ENCODE measurements at places on chromosomes 1 and 21.
A peak's percentile ranks its signal among the peaks of the same experiment; 100 is the strongest.

DNA sequence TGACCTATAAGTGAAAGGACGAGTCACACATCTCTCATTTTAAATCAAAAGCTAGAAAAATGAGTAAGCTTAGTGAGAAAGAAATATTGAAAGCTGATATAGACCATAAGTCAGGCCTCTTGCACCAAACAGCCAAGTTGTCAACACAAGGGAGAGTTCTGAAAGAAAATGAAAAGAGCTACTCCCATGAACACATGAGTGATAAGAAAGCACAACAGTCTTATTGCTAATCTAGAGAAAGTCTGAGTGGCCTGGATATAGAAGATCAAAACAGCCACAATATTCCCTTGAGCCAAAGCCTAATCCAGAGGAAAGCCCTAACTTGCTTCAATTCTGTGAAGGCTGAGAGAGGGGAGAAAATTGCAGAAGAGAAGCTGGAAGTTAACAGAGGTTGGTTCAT is 175.0 kb downstream of the SMYD3 start:
- DNase-seq = no peak

DNA sequence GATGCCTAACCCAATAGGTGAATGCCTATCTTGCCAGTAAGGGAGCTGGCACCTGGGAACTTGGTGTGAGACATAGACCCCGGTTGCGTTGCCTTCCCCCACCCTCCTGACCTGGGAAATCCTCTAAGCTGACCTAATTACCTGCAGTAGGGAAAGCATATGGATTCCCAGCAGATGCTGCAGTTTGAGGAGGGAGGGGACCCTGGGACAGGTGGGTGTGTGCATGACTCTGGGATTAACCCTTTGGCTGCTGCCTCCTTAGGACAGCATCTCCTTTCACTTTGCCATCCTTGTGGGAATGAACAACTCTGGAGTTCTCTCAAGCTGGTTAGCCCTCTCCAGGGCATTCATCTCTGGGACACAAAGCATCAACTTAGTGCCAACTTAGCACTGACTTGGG is 16.4 kb upstream of the NFASC start:
- no peak for DNase-seq

DNA sequence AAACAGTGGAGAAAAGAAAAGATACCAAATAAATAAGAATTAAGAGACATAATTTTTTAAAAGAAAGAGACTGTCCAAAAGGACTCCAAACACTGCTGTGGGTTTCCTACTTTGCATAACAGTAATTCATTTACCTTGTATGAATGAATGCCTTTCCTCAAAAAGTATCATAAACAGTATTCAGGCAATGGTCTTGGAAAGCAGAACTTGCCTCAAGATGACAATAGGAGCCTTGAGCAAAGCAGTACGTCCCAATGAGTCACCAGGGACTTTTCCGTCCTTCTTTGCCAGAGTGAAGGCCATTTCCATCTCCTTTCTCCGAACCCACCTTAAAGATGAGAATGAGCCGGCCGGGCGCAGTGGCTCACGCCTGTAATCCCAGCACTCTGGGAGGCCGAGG is 186.4 kb downstream of the ZBTB18 start:
- DNase-seq = no peak

- no peak for DNase-seq
Observed at GRCh38 chr1:237556911-237557310, 333.8 kb downstream of the ZP4 start.

DNA sequence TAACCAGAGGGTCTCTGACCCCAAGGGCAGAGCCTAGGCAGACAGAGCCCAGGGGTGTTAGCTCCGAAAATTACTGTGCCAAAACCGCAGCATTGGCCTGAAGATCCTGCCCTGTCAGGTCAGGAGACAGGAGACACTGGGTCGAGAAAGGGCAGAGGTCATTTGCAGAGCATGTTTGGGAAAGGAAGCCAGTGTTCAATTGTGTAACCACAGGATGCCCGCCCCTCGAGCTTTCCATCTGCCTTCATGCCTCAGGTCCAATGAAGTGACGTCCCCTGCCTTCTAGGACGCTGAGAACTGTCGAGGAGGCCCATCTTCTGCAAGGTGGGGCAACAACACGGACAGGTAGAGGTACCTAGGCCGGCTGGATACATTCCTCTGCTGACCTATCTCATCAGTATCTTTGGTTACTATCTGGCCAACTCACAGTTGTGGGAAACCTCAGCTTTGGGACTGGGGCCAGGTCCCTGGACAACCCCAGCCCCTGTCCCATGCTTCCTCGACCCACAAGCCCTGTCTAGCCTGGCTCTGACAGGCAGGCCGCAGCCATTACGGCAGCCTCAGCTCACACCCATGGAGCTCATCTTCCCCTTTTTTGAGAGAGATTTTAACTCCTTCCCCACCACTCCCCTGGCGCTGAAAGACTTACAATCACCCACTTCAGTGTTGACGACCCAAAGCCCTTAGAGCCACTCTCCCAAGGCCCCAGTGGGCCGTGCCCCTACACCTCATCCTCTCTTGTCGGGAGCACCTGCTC is 1.3 kb downstream of the ARL8A start:
- DNase-seq = no peak

DNA sequence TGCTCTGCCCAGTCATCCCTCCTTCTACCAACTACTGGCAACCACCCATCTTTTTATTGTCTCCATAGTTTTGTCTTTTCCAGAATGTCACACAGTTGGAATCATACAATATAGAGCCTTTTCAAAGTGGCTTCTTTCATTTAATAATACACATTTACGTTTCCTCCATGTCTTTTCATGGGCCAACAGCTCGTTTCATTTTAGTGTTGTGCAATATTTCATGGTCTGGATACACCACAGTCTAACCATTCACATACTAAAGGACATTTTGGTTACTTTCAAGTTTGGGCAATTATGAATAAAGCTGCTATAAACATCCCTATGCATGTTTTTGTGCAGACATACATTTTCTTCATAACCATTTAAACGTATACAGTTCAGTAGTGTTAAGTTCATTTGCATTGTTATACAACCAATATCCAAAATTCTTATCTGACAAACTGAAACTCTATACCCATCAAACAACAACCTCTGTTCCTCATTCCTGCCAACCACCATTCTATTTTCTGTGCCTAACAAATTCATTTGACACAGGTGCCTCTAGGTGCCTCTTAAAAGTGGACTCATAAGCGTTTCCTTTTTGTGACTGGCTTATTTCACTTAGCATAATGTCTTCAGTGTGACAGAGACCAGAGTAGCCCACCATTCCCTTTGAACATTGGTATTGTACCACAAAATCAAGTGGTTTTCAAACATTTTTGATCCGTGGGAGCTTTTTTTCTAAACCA is 138.1 kb downstream of the NR5A2 start:
- no peak for DNase-seq

GRCh38 chr21:39232861-39233291 is 49.6 kb upstream of the PSMG1 start:
- no peak for DNase-seq

DNA sequence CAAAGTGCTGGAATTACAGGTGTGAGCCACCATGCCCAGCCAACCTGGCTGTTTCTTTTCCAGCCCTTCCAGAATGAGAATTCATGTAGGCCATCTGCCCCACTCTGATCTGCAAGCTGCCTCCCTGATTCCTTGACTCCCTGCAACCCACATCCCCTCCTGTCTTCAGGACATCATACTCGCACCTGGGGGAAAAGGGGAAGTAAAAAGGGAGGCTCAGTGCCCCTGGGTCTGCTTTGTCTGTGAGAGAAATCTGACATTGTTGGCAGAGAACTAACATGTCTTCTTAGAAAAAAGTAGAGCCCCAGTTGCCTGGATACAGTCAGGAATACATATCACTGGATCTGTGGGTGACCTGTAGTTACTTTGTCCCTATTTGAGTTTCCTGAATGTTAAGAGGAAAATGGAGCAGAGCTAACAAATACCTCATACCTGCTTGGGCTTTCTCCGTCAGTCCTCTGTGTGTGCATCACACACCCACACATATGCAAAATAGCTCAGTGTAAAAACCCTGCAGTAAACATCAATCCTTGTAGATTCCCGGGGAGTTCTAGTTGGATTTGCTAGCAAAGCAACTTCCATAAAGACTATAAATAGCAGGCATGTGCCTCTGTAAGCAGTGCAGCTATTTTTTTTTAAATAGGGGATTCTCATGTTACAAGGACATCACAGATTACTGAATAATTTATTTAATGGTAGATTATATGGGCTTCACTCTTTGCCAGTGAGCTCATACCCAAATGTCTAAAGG is 62.9 kb downstream of the TEX35 start:
- DNase-seq = no peak

GRCh38 chr1:224831501-224831900 is 98.0 kb upstream of the DNAH14 start:
- no peak for DNase-seq

DNA sequence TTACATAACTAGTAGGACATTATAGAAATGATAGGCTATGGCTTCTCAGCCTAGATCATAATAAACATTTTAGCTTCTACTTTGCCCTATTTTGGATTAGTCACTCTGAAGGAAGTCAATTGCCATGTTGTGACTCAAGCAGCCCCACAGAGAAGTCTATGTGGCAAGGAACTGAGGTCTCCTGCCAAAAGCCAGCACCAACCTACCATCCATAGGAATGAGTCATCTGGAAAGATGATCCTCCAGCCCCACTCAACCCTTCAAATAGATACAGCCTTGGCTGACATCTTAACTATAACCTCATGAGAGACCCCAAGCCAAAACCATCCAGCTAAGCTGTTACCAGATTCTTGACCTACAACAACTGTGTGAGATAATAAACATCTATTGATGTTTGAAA is 76.3 kb upstream of the BEND5 start:
- no peak for DNase-seq

- no peak for DNase-seq
Observed at GRCh38 chr1:174344162-174344561, 103.6 kb upstream of the GPR52 start.

GRCh38 chr1:156766298-156767100 is 836 bp upstream of the PRCC start:
- no peak for DNase-seq

- DNase-seq = no peak
Observed at GRCh38 chr1:23403038-23403336, 21.6 kb downstream of the TCEA3 start.

- DNase-seq = no peak
Observed at GRCh38 chr1:167086768-167087167, 3.4 kb downstream of the GPA33 start.

- no peak for DNase-seq
Observed at GRCh38 chr1:78333502-78333901, 157.3 kb upstream of the PTGFR start.

DNA sequence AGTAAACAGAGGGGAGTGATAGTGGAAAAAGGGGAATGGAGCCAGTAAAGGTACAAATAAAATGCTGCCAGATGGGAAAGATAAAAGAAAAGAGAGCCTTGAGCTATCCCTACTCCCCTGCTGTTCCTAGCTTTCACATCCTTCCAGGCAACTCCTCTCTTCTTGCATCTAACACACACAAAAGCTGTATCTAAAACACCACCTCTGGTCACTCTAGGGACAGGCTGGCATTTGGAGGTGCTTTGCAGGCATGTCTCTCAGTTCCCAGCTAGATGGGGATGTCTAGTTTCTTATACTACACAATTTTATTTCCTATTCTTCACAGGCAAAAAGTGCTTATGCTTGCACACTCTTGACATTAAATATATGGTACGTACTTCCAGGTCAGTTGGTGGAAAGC is 185.1 kb upstream of the ST6GALNAC5 start:
- no peak for DNase-seq

GRCh38 chr1:22639286-22639685 is 2.9 kb downstream of the C1QA start:
- DNase-seq = no peak

GRCh38 chr1:179825206-179825605 is 52.4 kb downstream of the TOR1AIP2 start:
- no peak for DNase-seq

GRCh38 chr1:182080955-182081582 is 19.6 kb upstream of the ZNF648 start:
- DNase-seq = no peak

DNA sequence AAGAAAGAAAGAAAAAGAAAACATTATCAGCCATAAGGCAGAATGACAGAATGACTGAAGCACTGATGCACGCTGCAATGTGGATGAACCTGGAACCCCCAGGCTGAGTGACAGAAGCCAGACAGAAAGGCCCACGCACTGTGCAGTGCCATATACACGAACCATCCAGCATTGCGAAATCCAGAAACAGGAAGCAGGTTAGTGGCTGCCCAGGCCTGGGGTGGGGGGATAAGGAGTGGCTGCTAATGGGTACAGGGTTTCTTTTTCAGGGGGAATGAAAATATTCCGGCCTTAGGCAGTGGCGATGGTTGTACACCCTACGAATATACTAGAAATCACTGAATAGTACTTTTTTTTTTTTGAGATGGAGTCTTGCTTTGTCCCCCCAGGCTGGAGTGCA is 57.0 kb downstream of the CHD5 start:
- no peak for DNase-seq

- DNase-seq = peak; percentile 56
Observed at GRCh38 chr1:119008483-119009311, 20.6 kb upstream of the TBX15 start.

DNA sequence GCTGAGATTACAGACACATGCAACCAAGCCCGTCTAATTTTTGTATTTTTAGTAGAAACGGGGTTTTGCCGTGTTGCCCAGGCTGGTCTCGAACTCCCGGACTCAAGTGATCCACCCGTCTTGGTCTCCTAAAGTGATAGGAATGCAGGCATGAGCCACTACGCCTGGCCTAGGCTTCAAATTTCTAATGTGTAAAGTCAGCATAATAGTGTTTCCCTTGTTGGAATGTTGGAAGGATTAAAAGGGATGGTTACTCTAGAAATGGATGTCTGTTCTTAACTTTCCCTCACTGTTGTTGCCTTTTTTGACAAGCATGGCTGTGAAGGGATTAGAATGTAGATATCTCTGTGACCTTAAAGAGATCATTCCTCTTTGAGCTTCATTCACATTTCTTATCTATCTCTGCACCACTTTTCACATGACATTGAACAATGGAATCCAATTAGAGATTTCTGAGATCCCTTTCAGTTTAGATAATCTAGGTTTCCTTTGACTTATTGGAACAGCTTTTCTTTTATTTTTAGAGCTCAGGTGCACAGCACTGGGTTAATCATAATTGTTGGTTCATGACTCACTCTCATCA is 33.7 kb downstream of the NFASC start:
- no peak for DNase-seq

DNA sequence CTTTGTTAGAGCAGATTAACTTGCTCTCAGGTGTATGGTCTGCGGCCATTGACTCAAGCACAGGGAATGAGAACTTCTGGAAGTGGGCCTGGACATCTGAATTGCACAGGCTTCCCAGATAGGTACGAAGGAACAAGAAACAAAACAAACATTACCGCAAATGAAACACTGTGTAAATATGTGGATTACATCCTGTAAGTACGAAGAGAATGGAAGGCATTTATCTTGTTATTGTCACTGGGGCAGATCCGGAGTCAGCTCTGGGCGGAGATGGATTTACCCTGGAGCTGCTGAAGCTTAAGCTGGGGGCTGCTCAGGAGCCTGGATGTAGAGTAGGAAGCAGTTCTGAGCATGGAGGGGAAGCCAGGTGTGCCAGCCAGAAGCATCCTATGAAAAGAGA is 6.8 kb downstream of the HES2 start:
- no peak for DNase-seq

DNA sequence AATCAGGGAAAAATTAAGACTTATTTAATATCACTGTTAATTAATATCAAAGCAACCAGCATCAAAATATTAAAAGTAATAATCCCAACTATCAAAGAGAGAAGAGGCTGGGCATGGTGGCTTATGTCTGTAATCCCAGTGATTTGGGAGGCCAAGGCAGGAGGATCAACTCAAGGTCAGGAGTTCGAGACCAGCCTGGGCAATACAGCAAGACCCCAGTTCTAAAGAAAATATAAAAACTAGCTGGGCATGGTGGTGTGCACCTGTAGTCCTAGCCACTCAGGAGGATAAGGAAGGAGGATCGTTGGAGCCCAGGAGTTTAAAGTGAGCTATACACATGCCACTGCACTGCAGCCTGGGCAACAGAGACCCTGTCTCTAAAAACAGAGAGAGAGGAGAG is 43.2 kb downstream of the AHCTF1 start:
- DNase-seq = no peak

Data from NCI-H1092 (cell line).